ENCODE measurements at places on chromosomes 3 and 15.

- DNase-seq: peak; percentile 30
These were observed 64.0 kb upstream of the CPOX start for GRCh38 chr3:98657457-98657856.

DNA sequence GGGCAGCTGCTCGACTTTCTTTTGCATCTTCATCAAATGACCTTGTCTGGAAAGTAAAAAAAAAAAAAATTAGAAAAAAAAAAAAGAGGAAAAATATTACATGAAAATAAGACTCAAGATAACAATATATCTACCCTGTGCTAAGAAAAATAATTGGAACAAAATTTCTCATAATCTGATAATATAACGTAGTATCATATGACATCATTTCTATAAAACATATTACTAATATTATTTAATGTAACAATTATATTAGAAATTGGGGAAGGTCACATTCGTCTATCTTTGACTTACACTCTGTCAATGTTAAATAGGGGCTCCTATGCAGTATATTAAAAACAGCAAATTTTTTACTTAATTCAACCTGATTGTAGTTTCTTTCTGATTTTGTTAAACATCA lies 44.1 kb downstream of the INO80 start:
- no peak for DNase-seq

GRCh38 chr3:140530603-140531002 lies 147.3 kb upstream of the TRIM42 start:
- no peak for DNase-seq

DNA sequence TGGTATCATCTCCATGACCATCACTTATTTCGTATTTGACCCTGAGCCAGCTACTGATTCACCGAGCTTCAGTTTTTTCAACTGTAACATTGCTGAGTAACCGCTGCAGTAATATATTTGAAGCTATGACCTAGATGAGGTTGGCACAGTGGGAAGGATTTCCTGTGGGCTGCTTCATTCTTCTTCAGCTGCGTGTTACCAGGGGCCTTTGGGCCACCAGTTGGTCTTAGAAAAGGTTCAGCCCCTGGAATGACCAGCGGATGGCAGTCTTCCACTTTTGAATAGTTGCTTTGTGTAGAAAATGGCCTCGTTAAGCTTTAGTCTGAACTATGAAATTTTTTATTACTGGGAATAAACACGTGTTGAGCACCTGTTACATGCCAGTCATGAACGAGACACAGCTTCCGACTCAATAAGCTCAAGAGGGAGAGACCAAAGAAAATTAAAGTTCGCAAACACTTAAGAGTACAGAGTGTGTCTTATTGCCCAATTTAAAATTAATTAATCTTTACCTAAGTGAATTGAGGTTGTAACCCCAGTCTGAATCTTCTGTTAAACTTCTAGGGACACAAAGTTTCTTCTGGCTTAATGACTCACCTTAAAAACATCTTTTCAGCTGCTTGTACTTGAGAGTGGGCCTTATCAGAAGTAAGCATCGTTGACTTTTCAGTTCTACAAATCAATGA lies 57.6 kb upstream of the NR2E3 start:
- DNase-seq: no peak

DNA sequence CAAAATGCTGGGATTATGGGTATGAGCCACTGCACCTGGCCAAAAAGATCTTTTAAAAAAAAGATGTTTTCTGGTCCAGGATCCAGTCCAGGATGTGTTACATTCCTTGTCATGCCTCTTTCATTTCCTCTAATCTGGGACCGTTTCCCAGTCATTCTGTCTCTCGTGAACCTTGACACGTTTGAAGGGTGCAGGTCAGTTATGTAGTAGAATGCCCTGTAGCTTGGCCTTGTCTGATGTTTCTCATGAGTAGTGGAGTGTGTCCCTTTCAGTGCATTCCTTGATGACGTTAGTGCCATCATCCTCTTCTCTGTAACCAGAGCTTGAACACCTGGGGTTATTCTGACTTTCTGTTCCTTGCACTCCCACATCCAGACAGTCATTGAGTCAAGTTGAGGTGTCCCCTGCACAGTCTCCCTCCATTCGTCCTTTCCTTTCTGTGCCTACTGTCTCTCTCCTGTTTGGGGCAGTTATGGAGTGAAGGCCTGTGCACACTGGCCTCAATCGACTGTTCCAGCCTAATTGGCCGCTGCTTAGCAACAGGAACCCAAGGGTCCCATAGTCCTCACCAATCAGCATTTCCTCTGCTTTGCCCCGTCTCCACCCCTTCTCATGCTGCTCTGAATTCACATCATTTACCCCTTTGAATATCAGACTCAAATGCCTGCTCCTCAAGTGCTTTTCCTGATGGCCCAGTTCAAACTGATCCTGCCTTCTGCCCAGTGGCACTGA lies 5.5 kb downstream of the FAM81A start:
- no peak for DNase-seq

GRCh38 chr3:38662544-38662943 lies 13.1 kb upstream of the SCN5A start:
- DNase-seq: no peak

DNA sequence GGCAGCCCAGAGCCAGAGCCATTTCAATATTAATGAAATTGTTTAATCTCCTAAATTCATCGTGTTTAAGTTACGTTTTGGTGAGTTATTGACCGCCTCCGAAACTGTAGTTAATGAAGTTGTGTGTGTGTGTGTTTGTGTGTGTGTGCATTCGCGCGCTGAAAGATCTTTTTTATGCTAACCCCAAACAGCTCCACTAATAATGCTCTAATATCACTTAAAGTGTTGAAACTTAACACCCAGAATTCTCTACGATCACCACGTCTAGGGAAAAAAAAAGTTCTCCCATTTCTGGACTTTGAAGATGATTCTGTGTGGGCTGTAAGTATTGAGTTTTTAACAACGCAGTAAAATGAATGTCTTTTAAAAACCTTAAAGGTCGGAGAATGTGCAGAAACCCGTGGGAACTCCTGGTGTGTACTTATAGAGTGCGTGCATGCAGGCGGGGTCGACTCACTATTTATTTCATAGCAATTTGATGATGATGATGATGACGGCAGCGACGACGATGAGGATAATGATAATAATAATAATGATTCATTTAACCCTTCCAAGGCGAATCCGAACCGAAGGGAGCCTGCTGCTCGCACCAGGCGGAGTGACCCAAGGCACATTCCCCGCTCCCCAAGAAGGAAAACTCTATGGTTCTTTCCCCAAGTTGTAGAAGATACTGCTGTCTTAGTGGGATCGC lies 1.4 kb upstream of the FOXB1 start:
- no peak for DNase-seq

DNA sequence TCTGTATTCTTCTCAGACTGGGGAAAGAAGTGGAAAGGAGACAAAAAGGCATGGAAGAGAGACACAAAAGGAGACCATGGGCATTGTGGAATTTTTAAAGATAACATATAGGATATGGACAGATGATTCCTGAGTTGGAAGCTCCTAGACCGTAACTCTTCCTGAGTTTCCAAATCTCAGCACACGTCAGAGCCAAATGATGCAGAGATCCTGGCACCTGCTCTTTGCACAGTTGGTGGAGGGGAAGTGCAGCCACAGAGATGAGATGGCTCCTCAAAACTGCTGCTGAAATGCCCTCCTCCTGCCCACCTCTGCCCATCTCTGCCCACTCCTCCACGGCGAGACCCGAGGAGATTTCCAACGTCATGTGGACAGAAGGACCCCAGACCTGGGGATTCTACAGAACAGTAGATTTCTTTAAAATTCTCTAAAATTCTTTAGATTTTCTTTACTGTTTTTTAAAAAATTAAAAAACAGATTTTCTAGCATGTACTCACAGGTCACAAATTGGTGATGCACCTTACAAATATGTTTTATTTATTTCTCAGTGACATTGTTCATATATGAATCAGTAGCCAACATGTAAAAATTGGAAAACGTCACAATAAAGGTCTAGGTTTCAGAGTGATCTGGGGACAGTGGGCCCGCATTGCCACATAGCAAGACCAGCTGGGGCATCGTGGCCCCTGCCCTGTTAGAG lies 8.1 kb downstream of the CPN2 start:
- no peak for DNase-seq

- peak; percentile 50 for DNase-seq
These were observed 111.4 kb downstream of the DLG1 start for GRCh38 chr3:197186887-197187588.

DNA sequence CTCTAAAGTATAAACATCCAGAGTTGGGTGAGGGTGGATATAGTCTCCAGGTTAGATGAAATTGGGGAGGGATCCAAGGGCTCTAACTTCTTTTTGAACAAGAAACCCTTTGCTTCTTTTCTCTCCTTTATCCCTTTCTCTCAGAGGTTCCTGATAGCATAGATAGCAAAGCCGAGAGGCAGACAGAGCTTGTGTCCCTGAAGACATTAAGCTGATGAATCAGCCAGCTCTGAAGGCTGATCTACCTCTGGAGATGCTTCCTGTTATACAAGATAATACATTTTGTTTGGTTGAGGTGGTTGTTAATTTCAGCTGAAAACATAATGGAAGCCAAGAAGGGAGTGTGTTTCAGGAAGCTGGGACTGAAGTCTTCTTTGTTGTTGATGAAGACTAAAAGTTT lies 193.2 kb downstream of the PDCD6IP start:
- DNase-seq: no peak

- DNase-seq: no peak
These were observed 119.3 kb downstream of the LRRK1 start for GRCh38 chr15:101038327-101039003.

DNA sequence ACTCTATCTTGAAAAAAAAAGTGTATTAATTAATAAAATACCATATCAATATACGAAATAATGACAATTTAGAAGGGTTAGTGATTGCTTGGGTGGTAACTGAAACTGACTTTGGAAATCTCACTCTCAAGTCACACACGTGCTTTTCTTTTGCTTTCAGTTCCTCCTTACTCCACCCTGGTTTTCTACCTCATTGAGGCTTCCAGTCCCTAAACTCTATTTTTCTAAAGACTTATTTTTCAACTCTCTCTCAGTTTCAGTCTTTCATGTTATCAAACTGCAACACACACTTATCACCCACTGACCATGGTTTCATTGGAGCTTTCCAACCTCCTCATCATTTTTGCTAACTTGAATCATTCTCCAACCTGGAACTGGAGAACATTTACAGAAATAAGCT lies 23.5 kb downstream of the IL12A start:
- DNase-seq: no peak

DNA sequence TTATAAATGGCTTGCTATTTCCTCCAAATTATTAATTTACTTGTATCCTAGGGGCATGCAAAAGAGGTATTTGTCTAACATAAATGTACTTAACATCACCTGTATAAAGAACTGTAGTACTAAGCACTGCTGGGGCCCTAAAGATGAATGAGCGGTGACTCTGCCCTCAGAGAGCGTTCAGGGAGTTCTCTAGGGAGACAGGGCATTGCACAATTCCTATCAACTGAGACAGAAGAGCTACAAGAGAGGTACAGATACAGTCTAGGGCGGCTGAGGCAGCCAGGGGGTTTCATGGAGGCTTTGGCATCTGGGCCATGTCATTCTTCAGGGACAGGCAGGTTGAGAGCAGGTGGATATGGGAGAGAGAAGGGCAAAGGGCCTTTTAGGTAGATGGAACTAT lies 39.9 kb upstream of the PARL start:
- no peak for DNase-seq

DNA sequence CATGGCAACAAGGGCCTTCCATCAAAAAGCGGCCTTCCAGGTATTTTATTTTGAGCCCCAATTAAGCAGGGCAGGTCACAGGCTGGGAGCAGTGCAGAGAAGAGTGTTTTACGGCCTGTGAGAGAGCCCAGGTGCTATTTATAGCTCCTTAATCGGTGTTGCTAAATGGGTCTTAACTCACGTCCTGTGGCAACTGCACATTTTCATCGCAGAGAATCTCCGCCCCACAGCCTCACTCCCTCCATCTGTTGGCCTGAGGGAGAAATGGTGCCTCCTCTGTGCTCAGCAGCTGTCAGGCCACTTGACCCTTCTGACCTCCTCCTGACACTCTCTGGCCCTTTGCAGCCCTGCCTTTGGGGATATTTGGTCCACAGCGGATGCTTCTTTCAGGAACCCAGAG lies 58.6 kb downstream of the SPSB4 start:
- DNase-seq: no peak

GRCh38 chr3:157156837-157157635 lies 2.9 kb downstream of the CCNL1 start:
- no peak for DNase-seq

- no peak for DNase-seq
These were observed 479 bp downstream of the LRRC2 start for GRCh38 chr3:46565607-46566039.

GRCh38 chr3:191470080-191470479 lies 9.1 kb downstream of the PYDC2 start:
- DNase-seq: no peak

DNA sequence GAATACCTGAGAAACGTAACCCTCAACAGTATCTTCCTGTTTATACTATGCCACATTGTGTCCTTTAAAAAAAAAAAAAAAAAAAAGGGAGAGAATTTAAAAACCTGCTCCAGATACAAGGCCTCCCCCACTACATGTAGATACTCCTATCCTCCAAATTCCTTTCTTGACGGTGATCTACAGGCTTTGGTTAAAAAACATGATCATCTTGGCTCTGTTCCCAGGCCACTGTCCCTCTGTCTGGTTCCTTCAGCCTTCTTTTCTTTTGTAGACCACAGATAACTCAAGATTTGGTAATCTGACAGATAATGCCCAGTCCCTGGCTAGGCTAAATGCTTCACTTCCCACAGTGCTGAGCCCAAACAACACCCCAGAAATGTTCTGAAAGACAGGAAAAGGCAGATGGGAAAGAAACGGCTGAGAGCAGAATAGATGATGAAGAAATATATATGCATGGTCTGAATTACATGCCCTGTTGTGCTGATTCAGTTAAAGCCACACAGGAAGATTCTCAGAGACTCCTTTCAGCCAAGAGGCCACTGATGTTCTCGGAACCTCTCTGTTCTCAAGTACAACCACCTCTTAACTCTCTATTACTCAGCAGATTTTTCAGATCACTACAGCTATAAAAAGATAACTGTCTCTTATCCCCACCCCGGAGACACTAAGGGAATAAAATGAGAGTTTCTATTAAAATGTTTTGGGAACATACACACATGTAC lies 48.3 kb downstream of the NPTN start:
- DNase-seq: no peak

- DNase-seq: no peak
These were observed 88.7 kb downstream of the GABRG3 start for GRCh38 chr15:27059610-27060202.

DNA sequence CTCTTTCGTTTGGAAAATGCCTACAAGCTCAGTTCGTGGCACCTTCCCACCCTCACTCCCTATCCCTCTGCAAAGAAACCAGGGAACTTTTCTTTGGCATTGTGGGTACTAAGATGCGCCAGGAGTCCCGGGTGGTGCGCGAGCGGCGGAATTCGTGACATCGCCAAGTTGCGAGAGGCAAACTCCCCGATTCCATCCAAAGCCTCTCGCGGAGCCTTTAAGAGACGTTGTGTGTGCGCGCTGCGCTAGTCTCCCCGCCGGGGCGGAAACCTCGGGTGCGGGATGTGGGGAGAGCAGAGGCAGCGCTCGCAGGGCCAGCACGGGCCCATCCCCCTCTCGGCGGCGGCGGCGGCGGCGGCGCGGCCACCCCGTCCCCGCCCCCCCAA lies 443 bp upstream of the NR2F2 start:
- DNase-seq: no peak

GRCh38 chr3:120440001-120440703 lies 10.6 kb downstream of the FSTL1 start:
- DNase-seq: no peak

- DNase-seq: peak; percentile 21
These were observed 7.8 kb upstream of the GPR171 start for GRCh38 chr3:151210676-151211381.
